Activated CD4-positive, alpha-beta T cell treated with anti-CD3 and anti-CD28 coated beads for 24 hours (primary cell): ENCODE measurements at places on chromosomes 1 and 21.

DNA sequence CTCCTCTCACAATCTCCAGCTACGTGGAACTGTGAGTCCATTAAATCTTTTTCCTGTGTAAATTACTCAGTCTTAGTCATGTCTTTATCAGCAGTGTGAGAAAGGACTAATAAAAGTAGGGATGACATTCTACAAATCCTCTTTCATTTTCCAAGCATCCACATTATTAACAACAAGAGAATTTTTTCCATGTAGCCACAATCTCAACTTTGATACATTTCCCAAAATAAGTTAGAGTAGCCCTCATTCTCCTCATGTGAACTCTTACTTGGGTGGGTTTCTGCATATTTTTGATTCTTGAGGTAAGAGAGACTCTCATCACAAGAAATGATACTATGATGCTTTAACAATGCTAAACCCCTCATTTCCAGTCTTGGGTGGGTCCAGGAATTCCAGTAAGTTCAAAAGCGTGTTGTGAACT lies 52.8 kb downstream of the TNFSF18 start:
- no peak for DNase-seq

DNA sequence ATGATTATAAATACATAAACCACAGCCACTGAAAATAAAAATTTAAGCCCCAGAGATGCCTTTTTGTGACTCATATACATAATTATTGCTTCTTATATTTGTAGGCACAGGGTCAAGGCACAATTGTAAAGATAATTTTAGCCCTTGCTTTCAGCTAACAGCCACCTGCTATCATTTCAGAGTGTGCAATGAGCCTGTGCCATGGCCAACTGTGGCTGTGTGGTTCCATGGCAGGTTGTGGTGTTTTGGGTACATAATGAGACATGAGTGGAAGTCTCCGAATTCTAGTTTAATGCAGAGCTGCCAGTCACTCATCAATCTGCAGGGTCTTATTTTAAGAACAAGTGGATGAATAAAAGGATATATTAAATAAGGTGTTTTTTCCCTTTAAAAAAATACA lies 346.9 kb upstream of the SNX7 start:
- DNase-seq, result no peak

DNA sequence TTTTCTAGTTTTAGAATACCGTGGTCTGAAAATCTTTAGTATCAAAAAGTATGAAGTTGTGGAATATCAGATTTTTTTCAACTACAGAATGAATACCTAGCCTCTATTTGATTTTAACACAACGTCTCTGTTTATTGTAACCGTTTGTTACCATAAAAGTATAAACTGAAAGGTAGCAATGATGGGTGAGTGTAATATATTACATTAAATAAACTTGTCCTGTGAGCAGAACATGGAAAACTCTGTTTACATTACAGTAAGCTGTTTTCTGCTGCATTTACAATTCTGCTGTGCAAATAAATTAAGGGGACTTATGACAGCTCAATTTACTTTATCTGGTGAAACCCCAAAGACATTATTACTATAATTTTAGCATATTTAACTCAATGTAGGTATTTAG lies 62.5 kb downstream of the CHRM3 start:
- no peak for DNase-seq

DNA sequence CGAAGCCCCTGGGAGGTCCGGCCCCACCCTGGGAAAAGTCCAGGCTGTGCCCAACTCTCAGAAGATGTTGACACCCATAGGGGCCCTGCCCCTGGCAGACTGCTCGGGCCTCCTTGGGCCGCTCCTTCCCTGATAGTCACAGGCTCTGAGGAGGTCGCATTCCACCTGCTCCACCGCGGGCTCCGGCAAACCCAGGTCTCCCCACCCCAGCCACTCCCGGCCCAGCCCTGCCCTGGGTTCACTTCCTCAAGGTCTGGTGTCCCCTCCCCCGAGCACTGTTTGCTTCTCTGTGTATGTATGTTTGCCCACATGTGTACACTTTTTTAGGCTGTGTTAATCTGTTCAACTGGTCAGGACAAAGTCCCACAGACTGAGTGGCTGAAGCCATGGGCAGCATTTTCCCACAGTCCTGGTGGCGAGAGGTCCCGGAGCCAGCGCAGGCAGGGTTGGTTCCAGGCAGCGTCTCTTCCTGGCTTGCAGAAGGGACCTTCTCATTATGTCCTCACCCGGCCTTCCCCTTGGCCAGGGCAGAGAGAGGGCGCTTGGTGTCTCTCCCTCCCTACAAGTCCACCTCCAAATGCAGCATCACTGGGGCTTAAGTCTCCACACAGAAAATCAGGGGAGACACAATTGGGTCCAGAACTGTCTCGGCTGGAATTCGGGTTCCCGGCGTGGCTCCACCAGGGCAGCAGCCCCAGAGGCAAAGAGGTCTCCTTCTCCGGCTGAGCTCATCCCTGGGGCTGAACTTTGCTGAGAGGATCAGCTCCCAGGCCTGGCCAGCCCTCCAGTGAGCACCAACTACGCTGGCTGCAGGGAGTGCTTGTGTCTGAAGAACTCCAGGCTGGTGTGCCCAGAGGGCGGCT lies 10.5 kb upstream of the PRXL2B start:
- no peak for DNase-seq

GRCh38 chr1:89322402-89322801 lies 41.5 kb upstream of the GBP6 start:
- DNase-seq, result no peak

DNA sequence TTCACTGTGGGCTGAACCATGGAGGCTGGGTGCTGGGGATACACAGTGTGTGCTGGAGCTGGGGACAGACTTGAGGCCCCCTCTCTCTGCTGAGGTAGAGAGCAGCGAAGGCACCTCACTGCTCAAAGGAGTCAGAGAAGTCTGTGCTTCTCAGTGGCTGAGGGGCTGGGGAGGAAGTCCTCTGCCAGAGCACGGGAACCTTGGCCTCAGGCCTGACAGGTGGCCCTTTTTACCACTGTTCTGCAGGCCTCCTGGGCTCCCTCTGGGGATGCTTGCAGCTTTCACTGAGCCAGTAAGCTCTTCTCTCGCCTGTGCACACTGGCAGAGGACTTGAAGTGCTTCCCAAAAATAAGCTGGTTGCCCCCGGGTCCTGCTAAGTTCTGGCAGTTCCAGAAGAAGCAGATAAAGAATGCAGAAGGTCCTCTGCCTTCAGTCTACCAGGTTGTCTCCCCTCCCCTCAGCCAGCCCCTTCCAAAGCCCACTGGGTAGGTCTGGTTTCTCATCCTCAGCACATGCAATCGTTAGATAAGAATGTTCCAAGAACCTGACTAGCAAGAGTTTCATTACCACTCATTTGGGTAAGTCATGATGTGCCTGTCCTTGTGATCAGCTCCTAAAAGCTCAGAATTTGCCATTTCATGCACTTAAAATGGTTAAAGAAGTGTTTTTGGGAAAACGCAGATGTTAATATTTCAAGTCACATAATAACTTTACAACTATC lies 53.9 kb downstream of the TENT5C start:
- no peak for DNase-seq

GRCh38 chr1:58104960-58105359 lies 441.6 kb downstream of the OMA1 start:
- no peak for DNase-seq
